ENCODE measurements at places on chromosomes 3 and 15.

- DNase-seq = peak; percentile 18
These were observed 268.7 kb downstream of the XXYLT1 start for GRCh38 chr3:195001961-195002861.

- DNase-seq = no peak
These were observed 125.1 kb downstream of the SHQ1 start for GRCh38 chr3:72722930-72723726.

DNA sequence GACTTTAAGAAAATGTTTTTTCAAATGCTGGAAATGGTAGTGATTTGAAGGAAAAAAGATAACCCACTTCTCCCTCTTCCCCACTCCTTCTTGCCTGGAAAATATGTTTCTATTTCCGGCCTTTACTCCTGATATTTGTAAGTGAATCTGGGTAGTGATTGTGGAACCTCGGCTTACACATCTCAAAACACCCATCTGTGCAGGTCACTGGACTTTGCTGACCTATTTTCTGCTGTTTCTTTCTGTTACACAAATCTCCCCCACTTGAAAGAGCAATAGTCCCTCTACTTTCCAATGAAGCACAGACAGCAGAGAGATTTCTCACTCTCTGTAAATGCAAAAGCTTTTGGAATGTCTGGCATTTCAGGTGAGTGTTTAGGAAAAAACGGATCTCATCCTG is 76.9 kb upstream of the ICE2 start:
- no peak for DNase-seq

GRCh38 chr15:40239404-40239692 is 485 bp downstream of the PAK6 start:
- DNase-seq = no peak

DNA sequence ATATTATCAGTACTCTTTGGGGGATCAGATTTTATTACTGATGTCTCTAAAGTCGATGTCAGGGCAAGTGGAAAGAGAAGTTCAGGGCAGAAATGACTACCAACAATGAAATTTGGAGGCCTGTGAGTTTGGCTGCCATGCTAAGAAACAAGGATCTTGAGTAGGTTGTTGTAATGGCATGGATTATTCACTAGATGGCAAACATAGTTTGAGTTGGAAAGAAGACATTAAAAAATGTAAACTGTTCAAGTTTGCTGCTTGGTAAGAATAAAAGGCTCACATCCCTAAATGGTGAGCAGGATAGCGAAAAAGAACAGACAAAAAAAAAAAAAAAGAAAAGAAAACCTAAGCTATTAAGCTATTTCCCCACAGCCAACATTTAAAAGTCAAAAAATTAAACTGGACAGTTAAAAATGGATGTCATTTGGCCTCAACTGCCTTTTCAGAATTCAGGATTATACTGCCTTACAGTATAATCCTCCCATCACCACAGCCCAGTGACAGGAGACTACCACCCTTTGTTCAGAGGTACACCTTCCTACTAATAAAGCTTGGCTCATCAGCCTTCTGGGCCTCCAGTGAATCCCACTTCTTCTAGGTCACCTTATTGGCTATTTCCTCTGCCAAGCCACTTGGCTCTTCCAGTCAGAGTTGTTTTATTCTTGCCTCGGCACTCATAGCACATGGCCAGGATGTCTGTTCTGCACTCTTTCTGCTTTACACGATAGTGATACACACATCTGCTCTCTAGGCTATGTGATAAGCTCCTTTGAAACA is 163.7 kb downstream of the PLD1 start:
- peak; percentile 9 for DNase-seq

GRCh38 chr3:94234177-94234788 is 171.4 kb downstream of the NSUN3 start:
- peak; percentile 11 for DNase-seq

DNA sequence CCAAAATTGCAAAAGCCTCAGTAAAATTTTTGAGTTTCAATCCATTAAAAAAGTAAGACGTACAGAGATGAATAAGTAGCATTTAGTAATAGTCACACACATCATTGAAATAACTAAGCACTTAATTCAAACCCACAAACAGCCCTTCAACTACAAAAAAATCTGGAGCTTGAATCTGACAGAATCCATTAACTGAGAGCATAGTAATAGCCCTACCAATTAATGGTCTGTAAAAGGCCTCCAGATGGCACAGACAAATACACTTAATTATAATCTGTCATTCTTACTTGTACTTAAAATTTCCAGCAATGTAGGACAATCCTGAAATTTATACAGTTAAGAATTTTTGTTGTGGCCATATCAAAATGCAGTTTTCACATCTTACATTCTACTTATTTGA is 246.9 kb downstream of the VGLL3 start:
- no peak for DNase-seq

DNA sequence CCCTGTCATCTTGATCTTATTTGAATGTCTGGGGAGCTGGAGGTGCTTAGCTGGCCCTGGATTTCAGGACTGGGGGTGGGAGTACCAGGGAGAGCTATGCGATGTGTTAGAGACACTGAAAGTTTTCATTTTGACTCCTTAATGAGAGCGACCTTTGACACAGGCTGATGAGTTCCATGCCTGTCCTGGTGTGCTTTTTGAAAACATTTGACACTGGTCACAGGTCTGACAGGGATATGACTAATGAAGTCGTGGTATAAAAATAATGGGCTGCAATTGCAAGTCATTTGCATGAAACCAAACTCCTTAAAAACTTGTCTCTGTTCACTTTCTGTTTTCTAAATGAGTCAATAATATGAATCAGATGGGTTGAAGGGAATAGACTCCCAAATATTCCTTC is 81.9 kb downstream of the MECOM start:
- peak; percentile 57 for DNase-seq

GRCh38 chr15:28955993-28956421 is 70.2 kb downstream of the APBA2 start:
- DNase-seq = no peak

DNA sequence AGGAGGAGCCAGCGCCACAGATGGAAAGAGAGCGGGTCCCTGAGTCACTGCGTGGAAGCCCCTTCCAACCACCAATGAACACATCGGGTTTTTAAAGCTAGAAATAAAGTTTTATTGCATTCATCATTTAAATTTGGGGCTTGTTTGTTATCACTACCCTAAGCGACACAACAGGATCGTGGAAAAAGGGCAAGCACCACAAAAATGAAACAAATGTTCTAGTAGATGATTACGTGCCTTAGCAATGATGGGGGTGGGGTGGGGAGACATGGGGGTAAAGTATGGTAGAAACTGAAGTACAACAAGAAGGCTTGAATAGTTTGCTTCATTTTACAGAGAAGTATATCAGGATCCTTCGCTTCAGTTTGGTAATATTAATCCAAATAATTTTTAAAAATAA is 221.6 kb upstream of the ATP10A start:
- no peak for DNase-seq

DNA sequence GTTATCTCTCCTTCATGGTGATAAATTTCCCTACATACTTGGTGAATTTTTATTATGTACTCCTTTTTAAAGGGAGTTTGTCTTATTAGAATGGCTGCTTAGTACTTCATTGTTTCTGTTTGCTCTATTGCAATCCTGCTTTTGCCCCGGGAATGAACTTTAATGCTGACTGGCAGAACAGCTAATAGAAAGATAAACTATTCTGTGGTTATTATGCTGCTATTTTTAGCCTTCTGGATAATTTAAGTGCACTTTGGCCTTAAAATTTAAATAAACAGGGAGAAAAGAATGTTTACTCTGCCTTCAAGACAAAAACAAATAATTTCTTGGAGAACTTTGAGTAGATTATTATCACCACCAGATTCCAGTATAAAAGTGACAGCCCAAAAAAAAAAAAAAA is 413.8 kb upstream of the CCDC54 start:
- no peak for DNase-seq

GRCh38 chr15:41756198-41756597 is 18.1 kb upstream of the MAPKBP1 start:
- DNase-seq = no peak

DNA sequence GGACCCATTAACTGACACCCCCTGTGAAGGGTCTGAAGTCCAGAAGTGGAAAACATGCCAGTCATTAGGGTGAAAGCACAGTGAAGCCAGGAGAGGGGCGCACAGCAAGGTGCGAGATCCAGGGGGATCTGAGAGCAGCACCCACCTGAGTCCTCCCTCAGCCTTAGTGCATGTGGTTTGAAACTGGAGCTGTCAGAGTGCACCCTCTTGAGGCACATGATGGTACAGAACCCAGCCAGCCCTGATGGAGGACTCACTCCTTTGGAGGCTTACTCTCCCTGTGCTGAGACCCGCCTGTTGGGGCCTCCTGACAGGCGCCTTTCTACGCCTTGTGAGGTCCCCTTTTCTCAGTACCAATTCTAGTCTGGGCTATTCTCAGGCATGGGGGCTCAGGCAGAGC is 77.8 kb downstream of the IL20RB start:
- no peak for DNase-seq

DNA sequence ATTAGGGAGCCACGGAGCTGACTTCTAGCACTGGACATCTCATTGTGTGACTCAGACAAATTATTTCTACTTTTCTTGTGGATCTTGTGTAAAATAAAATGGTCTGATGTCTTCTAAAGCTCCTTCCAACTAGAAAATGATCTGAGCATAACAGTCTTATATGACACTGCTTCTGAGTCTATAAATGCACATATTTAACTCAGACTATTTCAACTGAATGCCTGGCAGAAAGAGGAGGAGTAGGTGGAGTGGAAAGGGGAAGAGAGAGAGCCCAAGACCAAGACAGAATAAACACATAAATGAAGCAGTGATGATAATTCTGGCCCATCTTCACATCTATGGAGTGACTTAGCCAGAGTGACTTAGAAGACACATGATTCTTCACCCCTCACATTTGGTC is 162.3 kb upstream of the PDZRN3 start:
- DNase-seq = no peak

- no peak for DNase-seq
These were observed 54.3 kb upstream of the CCR4 start for GRCh38 chr3:32897001-32897601.

DNA sequence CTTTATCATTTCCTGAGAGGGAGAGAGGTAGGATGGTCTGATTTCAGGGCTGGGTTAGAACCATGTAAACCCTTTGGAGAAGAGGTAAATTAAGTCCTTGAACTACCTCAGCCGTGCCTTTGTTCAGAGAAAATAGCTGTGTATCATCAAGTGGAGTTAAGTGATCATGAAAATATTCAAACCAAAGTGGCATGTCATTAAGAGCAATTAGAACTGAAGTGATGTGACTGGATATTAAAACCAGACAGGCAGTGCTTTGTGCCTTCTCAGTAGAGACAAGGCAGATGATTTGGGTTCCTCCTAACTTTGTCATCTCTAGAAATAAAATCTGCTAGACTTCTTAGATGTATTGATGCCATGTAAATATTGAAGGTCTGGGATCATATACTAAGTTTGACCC is 171.5 kb downstream of the IL5RA start:
- DNase-seq = no peak

DNA sequence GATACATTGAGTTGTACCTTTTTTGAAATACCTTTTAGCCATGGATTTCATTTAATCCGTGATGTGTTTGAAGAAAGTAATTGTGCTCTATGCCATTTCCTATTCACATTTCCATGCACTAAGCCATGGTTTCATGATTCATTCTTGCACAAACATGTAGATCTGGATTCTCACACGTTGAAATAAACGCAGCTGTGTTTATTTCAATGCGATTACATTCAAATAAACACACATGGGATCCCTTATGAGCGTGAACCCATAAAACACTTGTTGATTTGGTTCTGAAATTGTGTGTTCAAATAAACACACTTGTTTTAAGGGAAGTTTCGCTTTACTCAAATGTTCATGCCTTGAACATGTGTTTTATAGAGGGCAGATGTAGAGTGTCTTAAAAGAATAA is 39.2 kb downstream of the BBX start:
- no peak for DNase-seq

- DNase-seq = no peak
These were observed 268.9 kb downstream of the GABRB3 start for GRCh38 chr15:26504009-26504408.

- DNase-seq = peak; percentile 57
These were observed 4.1 kb upstream of the CLPX start for GRCh38 chr15:65189102-65189740.

DNA sequence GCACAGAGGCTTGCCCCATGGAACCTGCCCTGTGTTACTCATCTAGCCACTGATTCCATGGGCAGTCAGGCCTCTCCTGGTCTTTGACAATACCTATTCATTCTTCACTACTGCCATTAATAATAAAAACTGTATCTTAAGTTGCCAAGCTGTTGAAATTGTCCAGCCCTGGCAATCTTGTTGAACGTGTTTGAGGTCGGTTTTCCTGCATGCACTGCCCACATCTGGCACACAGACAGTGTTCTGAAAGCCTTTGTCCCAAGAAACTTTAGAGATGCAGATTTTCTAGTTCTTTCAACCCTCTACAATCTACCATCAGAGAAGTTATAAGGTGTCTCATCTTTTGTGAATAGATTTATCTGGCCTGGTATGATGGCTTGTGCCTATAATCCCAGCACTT is 567.2 kb upstream of the NECTIN3 start:
- DNase-seq = no peak

GRCh38 chr3:29463304-29463703 is 182.4 kb downstream of the RBMS3 start:
- DNase-seq = no peak

DNA sequence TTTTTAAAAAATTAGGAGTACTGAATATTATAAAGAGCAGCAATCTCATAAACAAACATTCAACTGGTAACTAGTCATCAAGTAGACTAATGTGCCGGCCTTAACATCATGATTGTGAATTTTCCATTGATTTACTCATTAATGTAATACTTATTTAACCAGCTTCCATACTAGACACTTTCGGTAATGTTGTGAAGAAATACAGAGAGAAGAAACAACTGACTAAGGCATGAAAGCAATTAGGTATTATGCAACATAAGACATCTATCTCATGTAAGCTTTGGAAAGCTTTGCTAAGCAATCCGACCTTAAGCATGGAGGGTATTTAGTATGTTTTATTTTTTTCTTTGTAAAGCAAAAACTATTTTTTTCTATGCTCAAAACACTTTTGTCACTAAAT is 108.0 kb downstream of the IL1RAP start:
- no peak for DNase-seq

GRCh38 chr3:36911990-36912804 is 32.7 kb downstream of the TRANK1 start:
- DNase-seq = no peak

- no peak for DNase-seq
These were observed 21.8 kb upstream of the APEH start for GRCh38 chr3:49652218-49652902.

DNA sequence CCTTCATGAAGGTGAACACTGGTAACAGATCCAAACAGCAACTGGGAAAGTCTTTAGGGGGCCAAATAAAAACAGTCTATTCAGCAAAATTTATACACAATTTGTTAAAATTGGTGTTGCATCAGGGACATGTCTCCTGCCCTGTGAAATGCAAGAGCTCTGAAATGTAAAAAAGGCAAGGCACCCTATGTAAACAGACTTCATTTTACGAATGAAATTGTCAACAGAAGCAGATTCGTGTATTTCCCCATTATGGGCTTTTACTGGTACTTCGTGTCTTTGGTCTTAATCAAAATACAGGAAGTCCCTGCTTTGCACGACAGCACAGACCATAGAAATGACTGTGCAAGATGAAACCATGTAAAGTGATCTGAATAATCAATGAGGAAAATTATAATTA is 127.3 kb upstream of the THBS1 start:
- DNase-seq = no peak
